ENCODE measurements at places on chromosomes 2 and 18. TPM values are rescaled to one million over a fixed set of nuclear protein-coding genes. Genes with fewer than 3 reads are reported as not detected.

DNA sequence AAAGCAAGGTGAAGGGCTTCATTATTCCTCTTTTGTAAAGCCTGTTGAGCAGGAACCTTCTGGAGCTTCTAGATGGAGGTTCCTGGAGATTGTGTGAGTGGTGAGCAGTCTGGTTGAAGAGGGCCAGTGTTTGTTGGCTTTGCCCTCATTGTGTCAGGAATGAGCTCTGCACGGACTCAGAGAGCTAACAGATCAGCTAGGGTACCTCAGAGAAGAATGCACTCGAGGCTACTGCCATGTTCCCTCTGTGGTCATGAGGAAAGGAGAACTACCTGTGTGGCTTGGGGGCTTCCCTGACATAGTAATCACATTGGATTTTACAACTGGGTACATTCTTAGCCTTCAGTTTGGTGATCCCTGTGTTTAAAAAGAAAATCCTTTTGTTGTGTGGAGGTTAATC, 46.6 kb downstream of the SPTBN1 start:
- no peak for DNase-seq

GRCh38 chr2:30414961-30415360, 32.1 kb upstream of the LCLAT1 start:
- no peak for DNase-seq

GRCh38 chr2:106025796-106026195, 168.3 kb downstream of the UXS1 start:
- DNase-seq: no peak

DNA sequence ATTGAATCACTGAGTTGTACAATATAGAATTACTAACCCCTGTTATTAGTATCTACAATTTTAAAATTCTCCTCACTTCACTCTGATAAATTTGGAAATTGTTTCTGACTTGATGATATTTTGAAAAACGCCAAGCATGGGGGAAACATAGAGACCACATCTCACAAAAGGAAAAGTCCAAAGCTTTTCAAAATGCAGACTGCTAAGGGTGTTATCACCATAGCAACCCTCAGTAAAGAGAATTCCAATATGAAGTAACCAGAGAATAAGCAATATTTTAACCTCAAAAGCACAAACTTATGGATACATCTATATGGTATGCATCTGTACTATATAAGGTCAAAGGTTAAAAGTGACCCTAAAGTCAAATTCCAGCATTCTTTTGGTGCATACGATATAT, 22.7 kb downstream of the LRP2 start:
- DNase-seq: no peak

GRCh38 chr2:6370753-6371551, 494.8 kb downstream of the CMPK2 start:
- no peak for DNase-seq

DNA sequence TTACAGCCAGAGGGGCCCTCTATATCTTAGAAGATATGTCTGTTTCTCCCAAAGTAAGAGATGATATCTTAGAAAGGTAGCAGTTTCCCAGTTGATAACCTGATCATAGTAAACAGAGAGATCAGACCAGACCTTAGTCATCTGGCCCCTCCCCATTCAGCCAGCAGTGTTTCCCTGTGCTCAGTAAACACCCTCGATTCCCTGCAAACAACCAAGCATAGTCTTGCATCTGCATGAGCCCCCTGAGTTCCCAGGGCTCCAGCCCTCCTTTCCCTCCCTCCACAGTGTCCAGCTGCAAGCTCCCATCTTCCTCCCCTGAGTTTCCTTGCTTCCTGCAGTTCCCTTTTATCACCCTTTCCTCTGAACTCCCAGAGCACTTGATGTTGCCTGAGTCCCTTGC, 20.3 kb downstream of the NRP2 start:
- DNase-seq: no peak

- DNase-seq: no peak
Observed at GRCh38 chr2:126663184-126663963, 7.4 kb downstream of the GYPC start.

Gene AQP4
- total RNA-seq: not detected

- DNase-seq: no peak
Observed at GRCh38 chr2:227602358-227602757, 3.7 kb downstream of the SCYGR2 start.

Gene ASIC4
- total RNA-seq: not detected

Measured in HT1080 (cell line).